Eye (tissue), 1 donor: ENCODE measurements at places on chromosomes 5 and 9.

GRCh38 chr9:95004411-95005277, 278.1 kb downstream of the AOPEP start:
- no peak for DNase-seq

DNA sequence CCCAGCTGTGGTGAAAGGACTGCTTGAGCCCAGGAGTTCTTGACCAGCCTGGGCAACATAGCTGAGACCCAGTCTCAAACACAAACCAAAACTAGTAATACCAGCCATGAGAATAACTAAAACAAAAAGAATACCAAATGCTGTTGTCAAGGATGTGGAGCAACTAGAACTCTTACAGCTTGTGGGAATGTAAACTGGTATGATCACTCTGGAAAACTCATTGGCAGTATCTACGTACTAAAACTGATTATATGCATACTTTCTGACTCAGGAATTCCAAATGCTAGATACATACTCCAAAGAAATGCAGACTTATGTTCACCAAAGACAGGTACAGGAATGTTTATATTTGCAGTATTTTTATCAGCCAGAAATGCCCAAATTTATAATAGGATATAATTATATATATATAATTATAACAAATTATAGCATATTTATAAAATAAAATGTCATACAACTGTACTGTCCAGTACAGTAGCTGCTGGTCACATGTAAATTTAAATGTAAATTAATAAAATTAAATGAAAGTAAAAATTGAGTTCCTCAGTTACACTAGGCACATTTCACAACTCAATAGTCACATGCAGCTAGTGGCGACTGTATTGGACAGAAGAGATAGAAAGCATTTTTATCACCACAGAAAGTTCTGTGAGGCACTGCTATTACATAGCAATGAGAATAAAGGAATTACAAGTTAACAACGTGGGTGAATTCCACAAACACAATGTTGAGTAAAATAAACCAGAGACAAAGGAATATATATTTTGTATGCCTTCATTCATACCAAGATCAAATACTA, 118.5 kb downstream of the GNAQ start:
- DNase-seq = no peak

DNA sequence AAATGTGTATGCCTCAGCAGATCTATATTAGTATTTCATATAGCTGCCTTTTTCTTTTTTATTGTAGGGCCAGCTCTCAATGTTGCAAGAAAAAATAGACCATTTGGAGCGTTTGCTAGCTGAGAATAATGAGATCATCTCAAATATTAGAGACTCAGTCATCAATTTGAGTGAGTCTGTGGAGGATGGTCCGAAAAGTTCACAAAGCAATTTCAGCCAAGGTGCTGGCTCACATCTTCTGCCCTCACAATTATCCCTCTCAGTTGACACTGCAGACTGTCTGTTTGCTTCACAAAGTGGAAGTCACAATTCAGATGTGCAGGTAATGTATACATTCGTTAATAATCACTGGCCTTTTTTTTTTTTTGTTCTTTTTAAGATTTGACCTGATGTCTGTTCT, 23.7 kb downstream of the MAN2A1 start:
- no peak for DNase-seq

GRCh38 chr5:159858871-159859270, 57.4 kb upstream of the ADRA1B start:
- DNase-seq = no peak

DNA sequence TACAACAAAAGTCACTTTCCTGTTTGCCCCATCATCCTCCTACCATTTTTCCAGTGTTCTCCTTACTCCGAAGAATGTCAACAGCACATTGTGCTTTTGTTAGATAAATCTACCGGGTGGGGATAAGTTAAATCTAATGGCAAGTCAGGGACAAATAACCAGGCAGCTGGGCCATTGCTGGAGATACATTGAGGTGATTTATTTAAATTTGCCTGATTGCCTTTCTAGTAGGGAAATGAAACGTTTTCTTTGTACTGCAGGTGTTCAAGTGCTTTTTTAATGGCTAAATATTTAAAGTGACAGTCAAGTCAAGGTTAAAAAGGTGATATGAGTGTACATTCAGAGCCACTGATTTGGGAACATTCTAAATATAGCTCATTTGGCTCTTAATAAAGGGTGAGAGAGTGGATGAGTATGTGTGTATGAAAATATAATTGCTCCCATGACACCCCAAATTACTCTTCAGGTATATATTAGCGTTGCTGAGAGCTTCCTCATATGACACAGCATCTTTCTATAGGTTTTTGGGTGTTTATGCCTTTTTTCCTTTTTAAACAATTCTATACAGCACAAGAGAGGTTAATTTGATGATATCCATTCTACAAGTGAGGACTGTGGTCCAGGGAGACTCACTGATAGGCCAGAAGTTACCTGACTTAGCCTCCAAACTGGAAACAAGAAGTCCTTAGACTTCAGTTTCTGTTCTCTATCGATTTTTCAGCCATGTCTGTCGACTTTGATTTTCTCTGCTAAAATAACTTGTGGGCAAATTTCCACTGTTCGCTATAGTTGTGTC, 51.9 kb downstream of the DMRT2 start:
- no peak for DNase-seq

- DNase-seq = no peak
Observed at GRCh38 chr5:816176-816575, 31.6 kb upstream of the ZDHHC11B start.
